ENCODE measurements at places on chromosomes 11 and 22. TPM values are rescaled to one million over a fixed set of nuclear protein-coding genes. Genes with fewer than 3 reads are reported as not detected.

GRCh38 chr11:57787920-57788702 lies 26.5 kb downstream of the CTNND1 start:
- peaks cover 20% of the 10 kb centered on the region for H3K4me1 ChIP-seq
- peak overlapping the region; percentile 49 for H3K27ac ChIP-seq
- H3K27me3 ChIP-seq = no peaks in the 10 kb centered on the region

- no peak for DNase-seq
- no peaks in the 10 kb centered on the region for H3K27me3 ChIP-seq
- no peaks in the 10 kb centered on the region for H3K36me3 ChIP-seq
- no peak overlapping the region for H3K4me3 ChIP-seq
- H3K27ac ChIP-seq = no peak overlapping the region
These were observed 756.7 kb downstream of the DLG2 start for GRCh38 chr11:84870486-84870885.

Gene GTSE1
- 0.57 TPM for total RNA-seq

DNA sequence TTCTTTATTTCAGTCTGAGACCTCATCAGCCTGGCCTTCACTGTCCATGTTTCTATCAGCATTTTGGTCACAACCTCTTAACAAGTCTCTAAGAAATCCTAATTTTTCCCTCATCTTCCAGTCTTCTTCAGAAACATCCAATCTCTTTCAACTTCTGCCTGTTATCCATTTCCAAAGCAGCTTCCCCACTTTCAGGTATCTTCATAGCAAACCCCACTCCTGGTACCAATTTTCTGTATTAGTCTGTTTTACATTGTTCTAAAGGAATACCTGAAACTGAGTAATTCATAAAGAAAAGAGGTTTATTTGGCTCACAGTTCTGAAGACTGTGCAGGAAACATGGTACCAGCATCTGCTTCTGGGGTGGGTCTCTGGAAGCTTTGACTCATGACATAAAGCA lies 8.1 kb upstream of the OR6X1 start:
- no peak for DNase-seq
- no peak overlapping the region for H3K27ac ChIP-seq
- H3K36me3 ChIP-seq = peaks cover under 1% of the 10 kb centered on the region
- H3K4me1 ChIP-seq = no peaks in the 10 kb centered on the region
- peaks cover 13% of the 10 kb centered on the region for H3K27me3 ChIP-seq
- H3K4me3 ChIP-seq = no peak overlapping the region

DNA sequence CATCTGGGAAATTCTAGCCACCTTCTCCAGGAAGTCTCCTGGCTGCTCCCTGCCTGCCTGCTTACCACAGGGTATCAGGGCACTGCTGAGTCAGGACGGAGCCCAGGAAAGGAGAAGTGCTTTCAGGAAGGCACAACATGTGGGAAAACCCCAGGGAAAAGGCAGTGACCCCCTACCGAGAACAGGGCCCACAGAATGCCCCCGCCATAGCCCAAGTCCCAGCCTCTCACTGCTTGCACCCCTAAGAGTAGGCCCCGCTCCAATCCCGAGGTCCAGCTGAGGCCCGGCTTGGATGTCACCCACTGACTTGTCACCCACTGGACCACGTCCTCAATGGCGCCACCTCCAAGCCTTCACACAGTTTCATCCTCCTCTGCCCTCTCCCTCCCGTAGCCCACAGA lies 34.1 kb downstream of the ARAP1 start:
- H3K4me1 ChIP-seq = peaks cover 46% of the 10 kb centered on the region
- no peaks in the 10 kb centered on the region for H3K27me3 ChIP-seq
- no peak for DNase-seq
